ENCODE measurements at places on chromosomes 12 and 14.

DNA sequence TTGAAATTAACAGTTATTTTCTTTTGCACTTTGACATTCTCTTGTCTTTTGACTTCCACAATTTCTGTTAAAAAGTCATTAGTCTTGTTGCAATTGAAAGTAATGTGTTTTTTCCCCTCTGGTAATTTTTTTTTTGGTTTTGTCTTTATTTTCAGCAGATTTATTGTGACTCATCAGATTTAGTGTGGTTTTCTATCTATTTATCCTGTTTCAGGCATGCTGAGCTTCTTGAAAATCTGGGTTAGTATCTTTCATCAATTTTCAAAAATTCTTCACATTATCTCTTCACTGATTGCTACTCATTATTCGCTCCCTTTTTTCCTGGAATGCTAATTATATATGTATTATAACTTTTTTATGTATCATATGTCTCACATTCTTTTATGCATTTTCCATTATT lies 15.3 kb upstream of the NTF3 start:
- no peak for DNase-seq

GRCh38 chr14:39050389-39050788 lies 52.6 kb downstream of the SEC23A start:
- peak; percentile 84 for DNase-seq

- DNase-seq, result peak; percentile 74
Observed at GRCh38 chr12:110281549-110282299, 677 bp downstream of the ATP2A2 start.

GRCh38 chr14:90177539-90178189 lies 78.7 kb upstream of the PSMC1 start:
- no peak for DNase-seq

GRCh38 chr12:96886998-96887677 lies 19.9 kb upstream of the NEDD1 start:
- peak; percentile 18 for DNase-seq

- no peak for DNase-seq
Observed at GRCh38 chr14:89507521-89507920, 90.5 kb upstream of the FOXN3 start.

GRCh38 chr12:120455302-120455701 lies 9.1 kb downstream of the GATC start:
- DNase-seq, result no peak

DNA sequence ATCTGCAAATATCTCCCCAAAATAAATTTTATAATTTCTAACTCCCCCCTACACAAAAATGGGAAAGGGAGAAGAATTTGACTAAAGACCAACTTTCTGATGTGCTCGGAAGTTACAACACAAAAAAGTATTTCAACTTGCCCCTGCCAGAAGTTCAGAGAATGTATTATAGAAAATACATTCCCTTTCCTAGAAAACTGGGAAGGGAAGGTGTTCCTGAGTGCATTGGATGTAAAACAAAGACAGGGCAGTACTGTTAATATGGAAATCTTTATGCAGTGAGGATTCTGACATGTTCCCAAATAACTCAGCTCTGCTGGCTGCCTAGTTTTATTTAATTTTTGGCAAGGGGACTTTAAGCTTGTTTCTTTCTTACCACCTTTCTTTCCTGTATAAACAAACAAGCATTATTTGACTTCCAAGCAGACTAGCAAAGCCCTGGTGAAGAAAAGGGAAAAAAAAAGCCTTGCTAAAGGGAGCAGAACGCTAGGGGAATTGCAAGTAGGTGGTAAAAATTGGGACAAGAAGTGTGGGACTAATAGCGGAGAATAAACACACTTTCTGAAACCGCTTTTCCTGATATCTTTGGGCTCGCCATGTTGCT lies 124.1 kb downstream of the STXBP6 start:
- no peak for DNase-seq

GRCh38 chr14:76939015-76939742 lies 89.3 kb downstream of the IRF2BPL start:
- no peak for DNase-seq

GRCh38 chr14:58100735-58101368 lies 51.2 kb downstream of the ARMH4 start:
- DNase-seq, result no peak

DNA sequence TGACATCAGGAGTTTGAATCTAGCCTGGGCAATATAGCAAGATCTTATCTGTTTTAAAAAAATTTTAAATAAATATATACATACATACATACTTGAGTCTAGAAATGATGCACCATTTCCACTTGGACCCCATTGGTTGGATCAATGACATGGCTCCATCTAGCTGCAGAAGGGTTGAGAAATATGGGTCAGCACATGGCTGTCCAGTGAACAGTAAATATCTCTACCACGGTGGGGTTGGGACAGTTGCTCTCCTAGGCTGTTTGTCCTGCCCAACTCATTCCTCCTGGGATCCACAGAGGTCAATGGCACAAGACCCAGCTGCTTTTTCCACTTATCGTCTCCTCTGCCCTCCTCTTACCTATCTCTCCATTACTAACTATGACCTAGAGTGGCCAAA lies 23.6 kb downstream of the PLEKHH1 start:
- DNase-seq, result no peak

DNA sequence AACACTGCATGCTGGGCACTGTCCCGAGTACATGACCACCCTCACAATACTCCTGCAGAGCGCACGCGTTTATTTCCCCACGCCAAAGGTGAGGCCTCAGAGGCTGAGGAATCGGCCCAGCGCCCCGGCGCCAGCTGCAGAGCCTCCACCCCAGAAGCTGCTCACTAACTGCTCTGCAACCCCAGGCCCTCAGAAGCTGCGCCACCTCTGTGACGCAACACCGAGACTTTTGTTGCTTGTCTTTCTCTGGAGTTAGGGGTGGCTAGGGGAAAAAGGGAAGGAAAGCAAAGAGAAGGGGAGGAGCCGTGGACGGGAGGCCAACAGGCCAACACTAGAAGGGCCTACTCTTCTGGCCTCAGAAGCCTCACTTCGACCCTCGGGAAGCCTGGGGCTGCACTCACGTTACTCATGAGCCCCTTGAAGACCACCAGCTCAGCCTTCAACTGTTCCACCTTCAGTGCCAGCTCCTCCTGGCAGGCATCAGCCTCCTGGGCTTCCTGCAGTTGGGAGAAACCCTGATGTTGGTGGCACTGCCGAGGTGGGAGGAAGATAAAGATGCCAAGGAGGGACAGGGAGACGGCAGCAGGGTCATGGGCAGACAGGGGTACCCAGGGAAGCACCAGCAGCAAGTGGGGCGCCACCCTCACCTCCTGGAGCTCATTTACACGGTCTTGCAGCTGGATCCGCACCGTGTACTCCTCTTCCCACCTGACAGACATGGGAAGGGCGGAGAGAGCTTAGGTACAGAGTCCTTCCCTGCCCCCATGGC lies 5.4 kb downstream of the IFFO1 start:
- DNase-seq, result no peak

DNA sequence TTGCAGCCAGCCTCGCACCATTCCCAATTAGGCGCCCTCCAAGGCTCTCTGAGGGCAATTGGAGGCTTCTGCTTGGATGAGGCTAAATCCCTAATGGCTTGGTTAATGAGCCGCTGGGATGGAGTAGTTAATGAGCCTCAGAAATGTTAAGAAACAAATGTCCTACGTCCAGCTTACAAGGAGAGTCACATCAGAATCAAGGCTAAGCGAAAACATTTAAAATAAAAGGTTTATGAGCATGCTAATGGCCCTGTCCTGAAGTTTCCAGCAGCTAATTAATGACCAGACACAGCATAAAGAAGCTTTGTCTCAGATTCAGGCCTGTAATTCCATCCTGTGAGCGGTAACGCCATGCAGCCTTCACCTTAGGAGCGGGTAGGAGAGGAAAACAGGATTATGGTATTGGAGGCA lies 200.7 kb upstream of the BCL2L14 start:
- no peak for DNase-seq

DNA sequence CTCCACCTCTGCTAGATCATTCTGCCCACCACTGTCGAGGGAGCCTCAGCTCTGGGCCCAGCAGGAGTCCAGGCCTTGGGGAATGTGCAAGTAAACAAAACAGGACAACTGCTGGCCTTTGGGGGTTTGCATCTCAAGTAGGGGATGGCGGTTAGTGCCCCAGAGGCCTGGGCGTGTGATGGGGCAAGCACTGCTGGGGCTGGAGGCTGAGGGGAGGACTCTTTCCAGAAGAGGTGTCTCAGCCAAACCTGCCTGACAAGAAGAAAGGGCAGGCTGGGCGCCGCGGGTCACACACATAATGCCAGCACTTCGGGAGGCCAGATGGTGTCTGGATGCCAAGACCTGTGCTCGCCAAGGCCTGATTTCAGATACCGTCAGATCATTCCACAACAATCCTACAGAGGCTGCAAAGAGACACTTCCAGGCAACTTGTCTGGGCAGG lies 8.6 kb upstream of the ALDH2 start:
- DNase-seq, result no peak

DNA sequence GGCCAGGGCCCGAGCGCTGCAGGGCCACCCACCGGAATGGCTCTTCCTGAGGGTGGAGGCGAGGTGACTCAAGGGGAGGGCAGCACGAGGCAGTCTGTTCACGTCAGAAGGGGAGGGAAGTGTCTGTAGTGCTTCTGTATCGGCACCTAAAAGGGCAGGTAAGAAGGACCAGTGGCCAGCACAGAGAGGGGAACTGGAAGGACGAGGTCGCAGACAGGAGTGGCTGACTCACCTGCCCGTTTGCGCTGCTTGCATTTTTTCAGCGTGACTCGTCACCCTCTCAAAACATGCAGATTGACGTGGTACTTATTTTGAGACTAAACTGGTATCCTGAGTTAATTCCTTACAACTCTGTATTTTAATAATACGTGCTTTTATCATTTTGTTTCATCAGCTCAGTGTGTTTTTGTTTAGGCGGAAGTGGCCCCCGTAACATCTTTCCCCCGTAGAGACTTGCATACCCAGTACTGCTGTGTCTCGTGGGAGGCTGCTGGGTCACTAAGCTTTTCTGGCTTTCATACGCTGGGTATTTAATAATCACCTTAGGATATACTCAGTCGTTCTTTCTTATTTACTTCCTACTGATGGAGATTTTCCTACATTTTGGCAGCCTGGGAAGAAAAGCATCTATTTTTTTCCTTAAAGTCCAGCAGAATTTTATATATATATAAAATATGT lies 26.4 kb downstream of the SFSWAP start:
- no peak for DNase-seq

- no peak for DNase-seq
Observed at GRCh38 chr12:92226071-92226661, 80.5 kb upstream of the BTG1 start.

GRCh38 chr14:105330491-105330895 lies 15.9 kb downstream of the PACS2 start:
- DNase-seq, result no peak

DNA sequence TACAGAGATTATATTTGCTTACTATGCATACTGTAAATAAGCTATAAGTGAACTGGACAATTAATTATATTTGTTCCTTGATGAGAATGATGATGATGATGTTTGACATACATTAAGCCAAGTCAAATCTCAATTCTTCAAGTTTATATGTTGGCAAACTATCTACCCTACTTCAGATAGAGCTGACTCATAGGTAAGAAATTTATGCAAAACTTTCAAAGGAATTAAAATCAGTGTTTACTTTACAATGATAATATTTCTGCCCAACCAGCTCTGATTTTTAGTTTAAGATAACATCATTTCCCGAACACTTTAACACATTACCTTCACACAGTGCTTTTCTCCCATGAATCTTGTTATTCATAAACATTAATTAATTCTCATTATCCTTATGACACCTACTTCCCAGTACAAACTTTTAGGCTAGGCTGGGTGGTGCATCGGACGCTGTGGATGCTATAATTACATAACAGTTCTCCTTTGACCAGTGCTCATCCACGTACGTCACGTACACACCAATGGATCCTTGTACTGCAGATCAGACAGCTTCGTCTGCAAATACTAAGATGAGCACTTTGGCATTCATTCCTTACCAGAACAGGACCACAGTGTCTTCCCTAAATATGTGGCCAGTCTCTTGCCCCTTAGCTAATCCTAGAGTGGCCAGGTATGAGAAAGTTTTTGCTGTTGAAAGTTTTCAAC lies 18.3 kb downstream of the BMP4 start:
- peak; percentile 50 for DNase-seq

GRCh38 chr12:109358154-109358869 lies 10.6 kb downstream of the MYO1H start:
- DNase-seq, result peak; percentile 2

Measured in small intestine (tissue), 16 donors.